ENCODE measurements at places on chromosomes 12 and 14.

- H3K4me3 ChIP-seq: no peak within 1 kb of the TSS
- H3K27ac ChIP-seq: peak within 1 kb of the TSS; percentile 40
- peaks cover 16% of the 10 kb centered on the region for H3K4me1 ChIP-seq
- H3K36me3 ChIP-seq: no peaks in the 10 kb centered on the region
- DNase-seq: peak; percentile 60
Observed at GRCh38 chr12:1918081-1918883, at the start of gene CACNA2D4. Gene CACNA2D4 (minus strand): TSS chr12:1918652. CDS start chr12:1918473, 179 bp downstream.

DNA sequence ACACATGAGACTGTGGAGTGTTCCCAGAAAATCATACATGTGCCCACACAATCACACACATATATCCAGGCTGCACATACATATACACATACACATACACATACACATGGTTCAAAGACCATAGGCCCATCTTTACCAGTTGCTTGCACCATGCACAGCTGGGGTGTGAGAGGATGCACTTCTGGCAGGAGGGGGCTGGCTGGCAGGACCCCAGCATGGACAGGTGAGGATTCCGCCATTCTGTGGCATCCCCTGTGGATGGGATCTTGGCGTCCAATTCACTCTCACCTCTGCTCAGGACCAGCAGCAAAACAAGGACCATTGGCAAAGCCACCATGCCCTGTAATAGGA is 7.0 kb downstream of the ITGB7 start:
- peaks cover 12% of the 10 kb centered on the region for H3K4me1 ChIP-seq
- H3K27ac ChIP-seq: no peak overlapping the region
- no peaks in the 10 kb centered on the region for H3K27me3 ChIP-seq
- DNase-seq: no peak
- no peaks in the 10 kb centered on the region for H3K36me3 ChIP-seq

DNA sequence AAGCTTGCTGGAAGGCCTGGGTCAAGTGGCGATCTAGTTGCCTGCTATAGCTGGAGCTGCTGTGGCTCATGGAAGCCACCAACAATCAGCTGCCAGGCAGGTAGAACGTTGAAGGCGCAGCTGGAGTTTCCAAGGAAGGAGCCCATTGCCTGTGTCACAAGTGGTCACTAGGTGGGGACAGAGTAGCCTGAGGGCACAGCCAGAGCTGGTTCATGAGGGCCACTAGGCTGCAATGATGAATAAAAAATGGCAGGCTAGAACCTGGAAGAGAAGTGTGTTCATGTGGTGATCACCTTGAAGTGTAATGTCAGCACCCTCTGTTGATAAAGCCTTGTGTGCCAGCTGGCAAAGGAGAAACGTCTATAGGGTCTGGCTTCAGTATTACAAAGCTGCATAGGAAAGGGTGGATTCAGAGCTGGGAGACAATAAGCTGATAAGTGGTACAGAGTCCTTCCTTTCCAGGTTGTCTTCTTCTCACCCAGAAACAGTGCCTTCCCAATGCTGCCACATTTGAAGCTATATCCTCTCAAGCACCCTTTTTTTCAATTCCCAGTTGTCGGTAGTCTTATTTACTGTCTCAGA is 165.8 kb downstream of the EMP1 start:
- no peaks in the 10 kb centered on the region for H3K36me3 ChIP-seq
- H3K27me3 ChIP-seq: no peaks in the 10 kb centered on the region
- no peak overlapping the region for H3K27ac ChIP-seq
- no peak overlapping the region for H3K4me3 ChIP-seq
- peak; percentile 71 for DNase-seq

DNA sequence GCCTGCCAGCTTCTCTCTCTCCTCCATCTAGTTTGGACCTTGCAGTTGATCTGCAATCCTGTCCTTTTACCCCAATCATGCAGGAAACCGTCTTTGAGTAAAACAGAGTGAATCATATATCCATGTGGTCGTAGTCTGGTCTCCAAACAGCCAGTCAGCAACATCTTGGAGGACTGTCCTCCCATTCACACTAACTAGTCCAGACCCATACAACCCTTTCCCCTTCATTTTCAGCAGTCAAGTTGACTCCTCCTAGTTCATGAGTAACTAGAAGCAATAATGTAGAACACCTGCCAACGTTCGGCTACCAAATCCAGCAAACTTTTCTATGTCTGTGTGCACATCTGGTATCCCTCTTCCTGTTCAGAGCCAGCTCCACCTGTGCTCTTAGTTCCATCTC is 10.8 kb upstream of the BIN2 start:
- no peak for DNase-seq
- no peaks in the 10 kb centered on the region for H3K27me3 ChIP-seq
- no peaks in the 10 kb centered on the region for H3K36me3 ChIP-seq
- H3K4me1 ChIP-seq: no peaks in the 10 kb centered on the region
- H3K4me3 ChIP-seq: no peak overlapping the region

DNA sequence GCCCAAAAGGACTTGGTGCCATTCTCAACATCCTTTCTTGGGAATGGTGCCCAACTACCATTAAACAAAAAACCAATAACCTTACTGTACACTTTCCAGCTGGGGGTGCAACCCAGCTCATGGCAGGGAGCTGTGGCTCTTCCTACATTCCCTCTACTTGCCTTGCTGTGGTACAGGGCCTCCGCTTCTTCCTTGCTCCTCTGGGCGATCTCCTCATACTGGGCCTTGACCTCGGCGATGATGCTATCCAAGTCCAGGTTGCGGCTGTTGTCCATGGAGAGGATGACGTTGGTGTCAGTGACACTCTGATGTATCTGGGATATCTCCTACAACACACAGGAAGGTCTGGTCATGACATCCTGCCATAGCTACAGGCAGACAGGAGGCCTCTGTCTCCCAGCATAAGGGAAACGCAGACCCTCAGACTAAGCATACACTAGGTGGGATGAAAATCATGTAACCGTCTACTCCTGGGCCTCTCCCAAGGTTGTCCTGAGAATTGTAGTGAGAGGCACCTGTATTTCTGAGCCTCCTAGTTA is 3.9 kb downstream of the KRT2 start:
- DNase-seq: no peak
- H3K4me3 ChIP-seq: no peak overlapping the region

DNA sequence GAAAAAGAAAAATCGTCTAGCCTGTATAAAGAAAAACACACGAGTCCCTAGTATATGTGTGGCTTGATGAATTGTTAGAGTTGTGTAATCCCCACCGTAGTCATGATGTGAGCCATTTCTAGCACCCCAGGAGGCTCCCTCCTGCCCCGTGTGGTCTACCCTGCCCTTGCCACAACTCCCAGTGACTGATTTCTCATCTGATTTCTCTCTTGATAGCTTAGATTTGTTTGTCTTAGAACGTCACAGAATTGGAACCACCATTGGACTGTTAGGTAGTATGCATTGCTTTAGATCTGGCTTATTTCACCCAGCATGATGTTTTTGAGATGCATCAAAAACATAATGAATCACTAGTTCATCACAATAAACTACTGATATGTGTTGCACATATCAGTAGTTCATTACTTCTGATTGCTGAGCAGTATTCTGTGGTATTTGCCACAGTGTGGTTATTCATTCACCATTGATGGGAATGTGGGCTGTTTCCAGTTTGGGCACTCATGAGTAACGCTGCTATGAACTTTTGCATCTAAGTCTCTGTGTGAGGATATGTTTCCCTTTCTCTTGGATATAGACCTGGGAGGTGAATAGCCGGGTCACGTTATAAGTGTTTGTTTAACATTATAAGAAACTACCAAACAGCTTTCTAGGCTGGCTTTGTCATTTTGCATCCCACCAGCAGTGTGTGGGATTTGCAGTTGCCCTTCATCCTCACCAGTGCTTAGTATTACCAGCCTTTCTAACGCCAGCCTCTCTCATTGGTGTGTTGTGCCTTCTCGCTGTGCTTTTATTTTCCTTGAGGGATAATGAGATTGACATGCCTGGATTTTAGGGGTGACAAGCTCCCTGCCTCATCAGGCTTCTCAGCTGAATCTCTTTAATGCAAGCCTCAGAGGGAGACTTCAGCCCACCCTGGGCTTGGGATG is 31.9 kb upstream of the NCOR2 start:
- peaks cover 15% of the 10 kb centered on the region for H3K4me1 ChIP-seq
- no peaks in the 10 kb centered on the region for H3K36me3 ChIP-seq
- no peak overlapping the region for H3K27ac ChIP-seq
- no peak for DNase-seq

DNA sequence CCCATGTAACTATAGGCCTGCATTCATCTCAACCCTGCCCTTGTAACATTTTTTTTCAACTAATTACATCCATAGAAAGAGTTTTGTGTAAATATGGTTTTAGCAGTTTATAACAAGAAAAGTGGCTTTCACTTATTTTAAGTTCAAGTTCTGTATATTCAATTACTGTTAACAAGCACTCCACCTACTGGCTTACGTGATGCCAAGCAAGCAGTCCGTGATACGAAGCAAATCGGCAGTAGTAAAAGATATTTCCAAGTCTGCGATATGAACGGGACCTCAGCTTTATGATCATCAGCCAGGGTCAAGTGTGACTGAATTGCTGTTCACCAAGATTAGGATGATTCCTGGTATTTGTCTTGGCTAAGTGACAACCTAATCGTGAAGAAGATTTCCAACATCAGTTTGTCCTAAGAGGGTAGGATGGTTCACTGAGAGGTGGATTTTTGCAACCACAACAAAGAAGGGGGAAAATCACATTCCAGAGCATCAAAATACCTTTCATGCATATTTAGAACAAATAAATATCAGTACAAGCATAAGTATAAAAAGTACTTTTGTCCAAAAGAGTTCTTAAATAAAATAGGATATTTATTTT is 456.2 kb downstream of the FOXG1 start:
- no peaks in the 10 kb centered on the region for H3K36me3 ChIP-seq
- no peak for DNase-seq
- H3K27ac ChIP-seq: no peak overlapping the region
- H3K27me3 ChIP-seq: no peaks in the 10 kb centered on the region
- H3K4me1 ChIP-seq: no peaks in the 10 kb centered on the region

- H3K4me3 ChIP-seq: no peak overlapping the region
- peaks cover 7% of the 10 kb centered on the region for H3K36me3 ChIP-seq
- DNase-seq: no peak
- H3K27me3 ChIP-seq: no peaks in the 10 kb centered on the region
- H3K27ac ChIP-seq: no peak overlapping the region
Observed at GRCh38 chr12:40325349-40325960, 100.7 kb downstream of the LRRK2 start.

DNA sequence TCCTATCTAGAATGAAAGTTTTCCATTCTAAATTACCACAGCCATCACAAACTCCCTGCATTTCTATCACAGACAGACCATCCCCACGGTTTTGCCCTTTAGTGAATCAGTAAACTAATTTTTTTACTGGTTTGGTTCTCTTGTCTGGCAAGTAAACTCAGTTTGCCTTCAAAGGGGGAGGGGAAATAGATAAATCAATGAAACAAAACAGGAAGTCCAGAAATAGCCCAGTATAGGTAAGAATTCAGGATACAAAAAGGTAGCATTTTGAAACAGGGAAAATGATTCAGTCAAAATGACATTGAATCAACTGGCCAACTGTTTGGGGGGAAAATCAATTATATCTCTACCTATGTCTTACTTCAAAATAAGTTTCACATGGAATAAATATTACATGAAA is 15.8 kb upstream of the BAZ1A start:
- H3K27ac ChIP-seq: no peak overlapping the region
- no peaks in the 10 kb centered on the region for H3K36me3 ChIP-seq
- no peaks in the 10 kb centered on the region for H3K4me1 ChIP-seq
- no peaks in the 10 kb centered on the region for H3K27me3 ChIP-seq
- H3K4me3 ChIP-seq: no peak overlapping the region

DNA sequence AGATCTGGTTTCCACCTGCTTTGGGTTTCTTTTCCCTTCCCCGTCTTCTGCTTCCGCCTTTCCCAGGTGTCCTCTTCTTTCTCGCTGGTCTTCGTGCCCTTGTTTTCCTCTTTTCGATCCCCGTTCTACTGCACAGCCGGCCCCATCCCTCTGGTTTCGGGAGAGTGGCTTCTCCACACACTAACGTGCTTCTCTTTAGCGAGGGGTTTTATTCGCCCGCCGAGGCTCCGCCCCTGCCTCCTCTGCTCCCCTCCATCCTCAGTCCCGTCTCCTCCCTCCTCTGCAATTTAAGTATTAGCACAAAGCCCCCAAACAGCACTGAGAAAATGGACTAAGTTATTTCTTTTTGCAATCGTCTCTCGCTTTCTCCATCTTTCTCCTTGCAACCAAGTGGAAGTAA is at the start of gene SLC7A8:
TSS of gene SLC7A8 (minus strand) at position 182 of the 400 bp plus-strand sequence. CDS start 746 bp downstream, outside the sequence.
- H3K4me3 ChIP-seq: peak within 1 kb of the TSS; percentile 36
- no peaks in the 10 kb centered on the region for H3K36me3 ChIP-seq
- DNase-seq: peak; percentile 82
- H3K4me1 ChIP-seq: peaks cover 6% of the 10 kb centered on the region

DNA sequence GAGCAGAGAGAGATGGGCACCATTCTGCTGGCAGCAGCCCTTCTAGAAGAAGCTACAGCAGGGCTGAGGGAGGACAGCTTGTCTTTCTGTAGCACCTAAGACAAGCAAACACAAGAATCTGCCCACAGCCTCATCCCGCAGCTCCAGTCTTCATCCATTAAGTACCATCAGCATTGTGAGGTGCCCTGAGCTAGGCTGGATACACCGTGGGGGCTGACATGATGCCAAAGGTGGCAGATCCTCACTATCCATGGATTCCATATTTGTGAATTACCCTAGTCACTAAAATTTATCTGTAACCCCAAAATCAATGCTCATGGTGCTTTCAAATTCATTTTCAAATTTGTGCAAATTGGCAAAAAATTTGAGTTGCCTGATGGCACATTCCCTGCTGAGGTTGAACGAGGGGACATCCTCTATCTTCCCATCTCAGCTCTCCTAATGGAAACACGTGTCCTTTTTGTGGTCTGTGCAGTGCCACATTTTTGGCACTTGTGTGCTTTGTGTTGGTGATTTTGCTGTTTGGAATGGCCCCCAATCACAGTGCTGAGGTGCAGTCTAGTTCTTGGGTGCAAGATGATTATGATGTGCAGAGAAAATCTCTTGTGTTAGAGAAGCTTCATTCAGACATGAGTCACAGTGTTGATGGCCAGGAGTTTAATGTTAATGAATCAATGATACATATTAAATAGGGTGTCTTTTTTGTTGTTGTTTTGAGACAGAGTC is 7.0 kb downstream of the PITPNM2 start:
- no peaks in the 10 kb centered on the region for H3K27me3 ChIP-seq
- no peaks in the 10 kb centered on the region for H3K36me3 ChIP-seq
- H3K4me1 ChIP-seq: peaks cover 52% of the 10 kb centered on the region
- DNase-seq: no peak
- peak overlapping the region; percentile 83 for H3K27ac ChIP-seq
- H3K4me3 ChIP-seq: no peak overlapping the region

GRCh38 chr14:57487771-57488170 is 5.9 kb downstream of the CCDC198 start:
- H3K27ac ChIP-seq: no peak overlapping the region
- no peak for DNase-seq

All from sigmoid colon (tissue), 7 donors.